ENCODE measurements at places on chromosomes 7 and 10.

DNA sequence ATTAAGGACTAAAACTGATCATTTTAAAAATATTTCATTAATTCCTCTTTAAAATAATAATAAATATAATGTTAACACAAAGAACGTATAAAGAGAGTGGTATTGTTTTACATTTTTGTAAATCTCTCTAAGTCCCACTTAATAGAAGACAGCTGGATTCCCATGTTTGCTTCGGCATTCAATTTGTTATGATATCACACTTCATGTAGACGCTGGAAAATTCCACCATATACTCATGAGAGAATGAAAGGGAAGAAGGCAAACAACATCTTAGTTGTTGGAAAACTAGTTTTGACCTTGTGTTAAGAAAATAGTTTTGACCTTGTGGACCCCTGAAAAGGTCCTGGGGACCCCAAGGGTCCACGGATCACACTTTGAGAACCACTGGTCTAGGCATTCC is 85.3 kb upstream of the MGMT start:
- no peak for DNase-seq

DNA sequence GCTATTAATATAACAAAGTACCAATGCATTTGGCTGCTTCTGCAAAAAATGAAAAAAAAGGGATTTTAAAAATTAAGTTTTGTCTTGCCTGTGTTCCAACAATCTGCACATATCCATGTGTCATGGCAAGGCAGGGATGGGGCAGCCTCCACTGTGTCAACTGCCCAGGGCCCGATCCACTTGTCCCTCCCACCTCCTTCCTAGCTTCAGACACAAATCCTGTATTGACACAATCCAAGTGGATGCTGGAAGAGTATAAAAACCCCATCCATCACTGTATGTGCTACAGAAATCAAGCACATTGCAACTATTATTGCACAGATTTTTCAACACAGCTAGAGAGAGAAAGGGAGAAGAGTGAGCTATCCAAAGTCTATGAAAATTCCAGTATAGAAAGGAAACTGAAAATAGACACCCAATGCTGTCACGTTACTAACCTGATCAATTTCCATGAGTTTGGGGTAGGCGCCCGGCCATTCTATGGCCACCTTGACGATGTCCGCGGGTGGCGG is 106.4 kb downstream of the ELMO1 start:
- DNase-seq, result no peak

DNA sequence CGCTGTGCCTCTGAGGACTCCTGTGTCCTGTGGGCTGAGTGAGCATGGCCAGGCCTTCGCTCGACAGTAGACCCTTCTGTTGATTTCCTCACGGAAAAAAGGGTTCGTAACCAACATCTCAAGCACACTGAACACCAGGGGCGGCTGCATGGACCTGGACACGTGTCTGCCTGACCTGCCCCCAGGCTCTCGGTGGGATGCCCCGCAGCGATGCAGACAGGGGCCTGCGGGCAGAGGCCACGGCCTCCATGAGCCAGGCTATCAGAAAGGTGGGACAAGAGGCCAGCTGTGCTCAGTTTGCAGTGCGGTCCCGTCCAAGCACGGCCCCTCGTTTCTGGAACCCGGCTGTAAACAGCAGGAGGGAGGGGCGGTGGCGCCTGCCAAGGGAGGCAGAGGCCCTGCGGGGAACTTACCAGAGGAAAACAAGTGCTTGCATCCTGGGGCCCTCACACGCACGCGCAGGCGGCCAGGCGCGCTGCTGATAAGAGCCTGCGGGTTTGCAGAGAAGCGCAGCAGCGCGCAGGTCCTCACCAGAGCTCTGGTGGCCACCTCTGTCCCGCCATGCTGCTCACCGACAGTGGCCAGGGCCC is 10.6 kb downstream of the GPR146 start:
- peak; percentile 28 for DNase-seq

GRCh38 chr7:145193951-145194350 is 358.1 kb upstream of the TPK1 start:
- no peak for DNase-seq

DNA sequence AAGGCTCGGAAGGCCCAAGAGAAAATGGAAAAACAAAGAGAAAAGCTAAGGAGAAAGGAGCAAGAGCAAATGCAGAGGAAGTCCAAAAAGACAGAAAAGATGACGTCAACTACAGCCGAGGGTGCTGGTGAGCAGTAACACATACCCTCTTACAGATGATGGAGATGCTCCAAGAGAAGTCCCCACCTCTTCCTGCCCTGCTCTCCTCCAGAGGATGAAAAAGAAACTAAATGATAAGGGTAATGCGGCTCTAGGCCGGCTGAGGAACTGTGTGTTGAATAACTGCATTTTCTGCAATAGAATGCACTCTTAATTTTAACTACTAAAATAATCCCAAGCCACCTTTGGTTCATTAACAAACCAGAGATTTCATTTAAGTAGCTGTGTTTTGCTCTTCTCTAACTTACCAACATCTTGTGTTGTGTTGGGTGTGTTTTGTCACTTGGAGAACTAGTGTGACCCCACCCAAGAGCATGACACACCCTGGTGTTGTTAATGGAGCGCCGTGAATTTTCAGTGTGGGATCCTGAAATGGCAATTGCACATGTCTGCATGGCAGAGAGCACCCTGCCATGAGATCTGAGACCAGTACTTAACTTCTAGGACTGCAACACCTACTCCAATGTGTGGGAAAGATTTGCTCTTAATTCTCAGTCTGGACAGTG is 34.0 kb downstream of the PON1 start:
- no peak for DNase-seq

DNA sequence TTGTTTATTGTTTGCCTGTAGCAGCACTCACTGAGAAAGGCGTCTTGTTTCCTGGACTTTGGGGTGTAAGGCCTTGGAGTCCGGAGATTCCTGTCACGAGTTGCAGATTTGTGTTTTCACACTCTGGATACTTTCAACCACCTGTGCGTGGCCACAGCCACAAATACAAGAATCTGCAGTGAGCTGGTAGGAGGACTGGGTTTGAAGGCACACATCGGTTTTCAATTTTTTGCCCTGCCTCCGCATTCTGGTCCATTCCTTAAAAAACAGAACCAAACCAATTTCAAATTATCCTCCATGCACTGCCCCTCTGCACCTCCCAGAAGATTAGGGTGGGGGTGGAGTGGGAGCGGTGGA is 619 bp downstream of the EXOC4 start:
- peak; percentile 5 for DNase-seq

- DNase-seq, result no peak
Measured at GRCh38 chr7:11492307-11492706, 339.7 kb downstream of the THSD7A start.

- DNase-seq, result no peak
Measured at GRCh38 chr10:125637496-125637895, 45.5 kb downstream of the TEX36 start.

DNA sequence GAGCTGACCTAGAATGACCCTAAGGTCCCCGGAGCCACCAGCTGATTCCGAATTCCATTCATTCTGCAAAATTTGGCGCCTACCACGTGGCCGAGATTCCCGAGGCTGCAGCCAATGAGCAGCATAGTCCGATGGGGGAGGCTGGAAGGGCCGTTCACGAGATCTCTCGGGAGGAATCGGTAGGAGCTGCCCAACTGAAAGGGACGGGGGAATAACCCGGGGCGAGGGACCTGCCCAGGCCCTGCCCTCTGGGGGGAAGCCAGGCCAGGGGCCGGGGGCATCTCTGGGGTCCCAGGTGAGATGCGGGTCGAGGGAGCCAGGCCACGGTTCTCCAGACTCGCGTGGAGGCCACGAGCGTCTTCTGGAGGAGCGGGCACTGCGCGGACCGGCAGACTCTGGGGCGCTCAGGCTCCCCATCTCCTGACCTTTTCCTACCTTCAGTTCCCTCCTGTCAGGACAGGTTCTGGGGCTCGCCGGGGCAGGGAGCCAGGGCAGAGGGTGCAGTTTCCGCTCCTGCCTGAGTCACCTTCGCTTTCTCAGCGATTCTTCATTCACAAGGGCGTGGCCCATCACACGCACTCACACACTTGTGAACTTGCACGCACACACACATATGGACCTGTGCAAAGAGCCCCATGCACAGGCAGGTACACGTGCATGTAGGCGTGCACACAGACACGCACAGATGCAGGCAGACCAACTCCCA is 173.4 kb downstream of the RNF216 start:
- no peak for DNase-seq
